ENCODE measurements at places on chromosomes 1 and 21.

DNA sequence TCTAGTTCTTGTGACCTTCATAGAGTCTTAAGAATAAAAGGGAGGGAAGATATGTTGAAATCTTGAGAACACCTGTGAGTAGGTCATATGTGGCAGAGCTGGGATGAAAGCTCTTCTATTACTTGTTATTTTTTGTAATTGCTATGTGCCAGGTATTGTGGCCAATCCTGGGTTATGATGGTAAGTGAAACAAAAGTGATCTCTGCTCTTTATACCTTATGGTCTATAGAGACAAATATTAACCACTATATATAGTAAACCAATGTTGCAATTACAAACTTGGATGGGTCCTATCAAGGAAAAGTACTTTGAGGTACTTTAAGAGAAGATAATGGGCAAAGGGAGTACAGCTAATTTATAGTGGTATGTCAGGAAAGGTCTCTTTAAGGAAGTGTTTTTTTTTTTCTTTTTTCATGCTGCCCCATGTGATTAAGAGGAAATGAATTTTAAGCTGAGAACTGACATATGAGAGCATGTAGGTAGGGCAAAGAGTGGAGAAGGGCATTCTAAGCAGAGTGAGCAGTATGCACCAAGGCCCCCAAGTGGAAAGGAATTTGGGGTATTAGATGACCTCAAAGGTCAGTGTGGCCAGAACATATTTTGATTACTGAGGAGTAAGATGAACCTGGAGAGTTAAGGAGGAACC is 43.3 kb downstream of the POU2F1 start:
- no peak for DNase-seq

GRCh38 chr21:16597753-16598152 is 868.0 kb downstream of the USP25 start:
- DNase-seq = no peak

DNA sequence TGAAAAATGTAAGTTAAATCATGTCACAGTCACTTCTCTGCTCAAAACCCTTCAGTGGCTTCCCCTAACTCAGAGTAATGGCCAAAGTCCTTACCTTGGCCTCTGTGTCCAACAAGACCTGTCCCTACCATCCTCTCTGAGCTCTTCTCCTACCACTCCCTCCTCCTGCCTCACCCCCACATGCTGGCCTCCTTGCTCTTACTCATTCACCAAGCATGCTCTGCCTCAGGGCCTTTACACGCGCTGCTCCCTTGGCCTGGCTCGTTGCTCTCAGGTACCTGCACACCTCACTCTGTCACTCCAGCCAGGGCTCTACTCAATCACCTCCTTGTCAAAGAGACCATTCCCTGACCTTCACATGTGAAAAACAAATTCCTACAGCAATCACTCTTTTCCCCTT is 54.2 kb downstream of the SEC16B start:
- no peak for DNase-seq

DNA sequence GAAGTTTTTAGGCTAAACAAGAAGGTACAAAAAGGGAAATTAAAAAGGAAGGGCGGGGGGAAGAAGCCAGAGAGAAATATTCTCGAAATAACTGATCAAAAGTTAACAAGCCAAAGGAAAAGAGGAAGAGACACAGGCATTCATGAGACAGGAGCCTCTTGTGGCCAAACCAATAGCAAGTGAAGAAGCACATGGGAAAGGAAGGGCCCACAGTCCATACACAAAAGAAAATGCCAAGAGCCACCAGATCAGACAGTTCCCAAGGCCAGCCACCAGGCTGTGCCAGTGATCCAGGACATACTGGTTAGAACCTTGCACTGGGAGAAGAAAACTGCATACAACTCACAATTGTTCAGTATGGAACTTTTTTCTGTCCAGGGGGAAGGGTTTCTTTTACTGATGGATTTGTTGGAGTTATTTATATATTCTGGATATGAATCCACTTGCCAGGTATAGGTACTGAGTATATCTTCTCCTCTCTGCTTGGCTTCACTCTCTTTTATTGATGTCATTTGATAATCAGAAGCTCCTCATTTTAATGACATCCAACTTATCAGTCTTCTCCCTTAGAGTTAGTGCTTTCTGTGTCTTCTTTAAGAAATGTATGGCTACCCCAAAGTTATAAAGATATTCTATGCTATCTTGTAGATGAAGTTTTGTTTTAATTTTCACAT is 76.8 kb downstream of the CD46 start:
- DNase-seq = peak; percentile 73

DNA sequence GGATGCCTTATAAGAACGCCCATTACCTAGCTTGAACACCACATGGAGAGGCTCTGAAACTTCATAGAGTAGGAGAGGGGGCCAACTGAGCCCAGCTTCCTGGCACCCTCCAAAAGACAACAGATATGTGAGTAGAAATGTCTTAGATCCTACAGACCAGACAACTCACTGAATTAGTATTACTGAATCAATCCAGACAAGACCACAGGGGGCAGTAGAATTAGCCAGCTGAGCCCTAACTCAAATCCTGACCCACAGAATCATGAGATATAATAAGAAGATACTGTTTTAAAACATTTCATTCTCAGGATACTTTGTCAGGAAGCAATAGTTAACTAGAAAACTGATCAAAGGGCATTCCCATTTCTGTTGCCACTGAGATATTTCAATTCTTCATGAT is 45.8 kb upstream of the C1orf21 start:
- no peak for DNase-seq

DNA sequence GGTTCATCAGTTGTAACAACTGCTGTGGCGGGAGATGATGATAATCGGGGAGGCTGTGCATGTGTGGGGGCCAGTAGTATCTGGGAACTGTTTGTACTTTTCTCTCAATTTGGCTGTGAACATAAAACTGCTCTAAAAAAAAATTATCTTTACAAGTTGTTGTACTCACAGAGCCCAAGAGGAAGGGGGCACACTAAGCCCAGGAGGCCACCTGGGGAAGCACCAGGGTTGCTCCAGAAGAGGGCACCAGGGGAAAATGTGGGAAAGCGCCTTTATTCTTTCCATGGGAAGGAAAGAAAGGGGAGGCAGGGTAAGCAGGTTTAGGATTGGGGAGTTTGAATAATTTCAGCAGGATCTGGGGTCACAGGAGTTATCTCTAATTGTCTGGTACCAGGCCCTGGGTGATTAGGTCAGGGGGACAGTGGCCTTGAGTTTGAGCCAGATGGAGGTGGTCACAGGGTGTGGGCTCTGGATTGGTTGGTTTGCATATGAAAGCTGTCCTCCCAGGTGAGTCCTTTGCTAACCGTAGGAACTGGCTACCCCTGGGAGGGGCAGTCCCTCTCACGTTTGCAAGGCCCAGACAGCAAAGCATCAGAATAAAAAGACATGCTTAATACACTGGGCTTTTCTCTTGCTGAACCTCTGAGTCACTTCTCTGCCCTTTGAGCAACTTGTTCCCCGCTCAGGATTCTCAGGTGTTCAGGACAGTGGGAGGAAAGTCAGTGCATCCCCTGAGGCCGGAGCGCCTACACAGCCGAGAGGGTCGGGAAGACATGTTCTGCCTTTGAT is 11.2 kb downstream of the MYOC start:
- DNase-seq = no peak

DNA sequence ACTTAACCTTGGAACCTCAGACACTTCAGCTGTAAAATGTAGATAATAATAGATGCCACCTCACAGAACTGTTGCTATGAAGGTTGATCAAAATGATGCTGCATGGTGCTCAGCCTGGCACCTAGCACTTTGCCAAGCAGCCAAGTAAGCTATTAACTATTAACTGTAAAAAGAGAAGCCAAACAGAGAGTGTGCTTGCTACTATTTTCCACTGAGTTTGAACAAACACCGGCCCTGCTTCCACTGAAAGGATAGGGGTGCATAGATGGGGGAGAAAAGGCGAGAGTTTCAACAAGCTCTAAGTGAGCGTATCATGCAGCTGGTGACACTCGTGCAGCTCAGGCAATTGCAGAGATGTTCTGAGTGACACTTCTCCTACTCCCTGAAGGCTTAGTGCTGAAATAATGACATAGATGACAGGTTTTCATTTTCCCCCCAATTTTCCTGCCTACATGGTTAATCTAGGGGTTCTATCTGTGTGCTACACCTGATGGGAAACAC is 78.2 kb downstream of the GPR88 start:
- DNase-seq = no peak

DNA sequence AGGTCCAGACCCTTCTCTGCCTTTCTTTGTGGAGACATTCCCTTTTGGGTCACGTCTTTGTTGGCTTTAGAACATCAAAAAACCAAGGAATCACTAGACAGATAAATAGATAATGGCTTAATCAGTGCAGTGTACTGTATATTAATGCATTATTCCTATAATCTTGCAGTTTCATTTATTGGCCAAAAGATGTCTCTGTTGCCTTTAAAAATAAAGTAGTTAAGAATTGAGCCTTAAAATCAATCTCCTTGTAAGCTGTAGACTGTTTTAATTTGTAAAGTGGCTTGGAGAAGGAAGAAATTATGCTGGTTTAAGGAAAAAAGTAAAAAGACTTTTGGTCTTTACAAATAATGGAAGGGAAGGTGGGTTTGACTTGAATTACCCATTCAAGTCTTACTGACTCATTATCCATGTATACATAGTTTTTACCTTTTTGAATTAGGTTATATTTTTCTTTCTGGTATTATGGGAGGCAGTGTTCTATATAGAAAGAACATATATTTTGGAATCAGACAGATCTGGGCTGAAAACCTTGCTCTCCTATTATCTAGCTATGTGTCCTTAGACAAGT is 84.6 kb downstream of the VPS13D start:
- no peak for DNase-seq

GRCh38 chr21:35451276-35451675 is 402.2 kb upstream of the RUNX1 start:
- no peak for DNase-seq

GRCh38 chr1:183063349-183063748 is 40.1 kb downstream of the LAMC1 start:
- DNase-seq = no peak

- no peak for DNase-seq
Observed at GRCh38 chr1:182972829-182973228, 19.9 kb upstream of the SHCBP1L start.

Measured in CD8-positive, alpha-beta memory T cell (primary cell).